ENCODE measurements at places on chromosomes 7 and 10.

GRCh38 chr7:2438186-2438585 lies 34.8 kb downstream of the CHST12 start:
- no peak for DNase-seq

DNA sequence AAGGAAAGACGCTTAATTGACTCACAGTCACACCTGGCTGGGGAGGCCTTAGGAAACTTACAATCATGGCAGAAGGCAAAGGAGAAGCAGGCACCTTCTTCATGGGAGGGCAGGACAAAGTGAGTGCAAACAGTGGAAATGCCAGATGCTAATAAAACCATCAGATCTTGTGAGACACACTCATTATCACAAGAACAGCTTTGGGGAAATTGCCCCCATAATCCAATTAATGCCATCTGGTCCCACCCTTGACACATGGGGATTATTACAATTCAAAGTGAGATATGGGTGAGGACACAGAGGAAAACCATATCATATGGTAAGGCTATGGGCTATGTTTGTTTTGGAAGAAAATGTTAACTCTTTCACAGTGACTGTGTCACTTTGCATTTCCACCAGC lies 1272.5 kb upstream of the CELF2 start:
- DNase-seq = no peak

DNA sequence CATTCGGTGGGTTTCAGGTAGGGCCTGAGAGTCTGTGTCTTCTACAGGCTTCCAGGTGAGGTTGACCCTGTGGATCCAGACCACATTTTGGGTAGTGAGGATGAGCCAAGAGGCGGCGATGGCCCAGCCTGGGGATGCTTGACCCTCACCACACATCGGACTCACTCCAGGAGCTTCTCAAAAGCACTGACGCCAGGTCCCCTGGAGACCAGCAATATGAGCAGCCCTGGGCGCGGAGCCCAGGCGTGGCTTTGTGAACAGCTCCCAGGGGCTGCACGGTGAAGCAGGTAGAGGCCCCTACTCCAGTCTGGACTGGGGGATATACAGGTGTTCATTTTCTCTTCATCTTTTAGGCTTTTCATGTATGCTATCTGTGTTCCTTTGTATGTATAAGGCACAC lies 139.7 kb upstream of the PCBD1 start:
- DNase-seq = no peak

- no peak for DNase-seq
These were observed 286.9 kb downstream of the KCNMA1 start for GRCh38 chr10:77350711-77351119.

DNA sequence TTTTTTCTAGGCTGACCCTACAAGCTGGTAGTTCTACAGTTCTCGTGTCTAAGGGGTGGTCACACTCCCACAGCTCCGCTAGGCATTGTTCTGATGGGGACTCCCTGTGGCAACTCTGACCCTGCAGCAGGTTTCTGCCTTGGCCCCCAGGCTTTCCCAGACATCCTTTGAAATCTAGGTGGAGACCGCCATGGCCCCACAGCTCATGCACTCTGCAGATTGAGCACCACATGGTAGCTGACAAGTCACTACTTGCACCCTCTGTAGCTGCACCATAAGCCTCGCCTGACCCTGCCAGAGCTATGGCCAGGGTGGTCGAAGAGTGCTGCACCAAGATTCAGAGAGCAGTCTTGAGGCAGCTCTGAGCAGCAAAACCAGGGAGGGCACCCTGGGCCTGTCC lies 275.6 kb downstream of the LHFPL3 start:
- no peak for DNase-seq

- no peak for DNase-seq
These were observed 1.4 kb upstream of the MUC17 start for GRCh38 chr7:101018271-101019167.

DNA sequence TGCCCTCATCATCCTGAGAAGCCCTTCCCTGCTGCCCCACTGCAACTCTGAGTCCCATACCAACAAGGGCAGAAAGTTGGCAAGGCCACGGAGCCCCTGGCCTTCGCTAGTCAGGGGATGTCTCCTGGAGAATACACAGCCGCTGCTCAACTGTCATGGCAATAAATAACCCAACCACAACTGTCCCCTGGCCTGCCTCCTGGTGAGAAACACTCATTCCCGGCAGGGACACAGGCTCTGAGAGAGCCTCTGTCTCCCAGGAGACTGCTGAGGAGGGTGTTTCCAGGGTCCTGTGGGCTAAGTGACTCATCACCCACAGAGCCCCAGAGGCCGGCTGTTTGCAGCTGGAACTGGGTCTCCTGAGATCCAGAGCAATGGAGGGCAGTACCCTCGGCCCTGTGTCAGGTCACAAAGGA lies 354.1 kb downstream of the TNS3 start:
- DNase-seq = no peak

DNA sequence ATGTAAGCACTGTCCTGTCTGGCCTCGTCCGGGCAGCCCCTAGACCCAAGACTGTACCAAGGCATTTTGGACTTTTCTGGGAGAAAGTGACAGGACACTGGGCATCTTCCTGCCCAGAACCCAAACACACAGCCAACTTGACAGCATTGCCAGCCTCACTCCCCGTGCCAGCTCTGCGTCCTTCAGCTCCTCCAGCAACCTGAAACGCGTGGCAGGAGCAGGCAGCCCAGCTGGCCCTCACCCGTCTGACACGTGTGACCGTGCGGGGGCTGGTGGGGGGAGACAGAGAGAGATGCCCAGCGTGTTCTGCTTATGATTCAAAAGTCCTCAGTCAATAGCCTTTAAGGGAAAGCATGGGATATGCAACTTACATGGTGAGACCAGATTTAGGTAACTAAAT lies 50.3 kb upstream of the SLC29A3 start:
- DNase-seq = no peak

DNA sequence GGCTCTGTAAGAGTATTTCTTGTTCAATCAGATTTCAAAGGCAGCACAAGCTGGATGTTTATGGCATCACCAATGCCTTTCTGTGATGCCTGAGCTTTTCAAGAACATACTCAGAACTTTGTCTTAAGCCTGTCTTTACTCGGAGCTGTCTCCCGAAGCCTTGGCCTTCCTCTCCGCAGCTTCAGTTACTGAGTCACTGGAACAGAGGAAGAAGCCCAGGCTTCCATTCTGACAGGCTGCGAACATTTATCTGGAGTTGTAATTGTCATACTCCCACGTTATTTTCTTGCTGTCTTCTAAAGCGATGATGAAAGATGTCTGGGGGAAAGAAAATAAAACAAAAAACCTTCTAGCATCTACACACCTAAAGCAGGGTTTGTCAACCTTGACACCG lies 43.9 kb downstream of the GRK5 start:
- no peak for DNase-seq

GRCh38 chr7:122438006-122438405 lies 133.5 kb upstream of the FEZF1 start:
- no peak for DNase-seq

- DNase-seq = no peak
These were observed 101.9 kb upstream of the LRRN3 start for GRCh38 chr7:110988890-110989501.

DNA sequence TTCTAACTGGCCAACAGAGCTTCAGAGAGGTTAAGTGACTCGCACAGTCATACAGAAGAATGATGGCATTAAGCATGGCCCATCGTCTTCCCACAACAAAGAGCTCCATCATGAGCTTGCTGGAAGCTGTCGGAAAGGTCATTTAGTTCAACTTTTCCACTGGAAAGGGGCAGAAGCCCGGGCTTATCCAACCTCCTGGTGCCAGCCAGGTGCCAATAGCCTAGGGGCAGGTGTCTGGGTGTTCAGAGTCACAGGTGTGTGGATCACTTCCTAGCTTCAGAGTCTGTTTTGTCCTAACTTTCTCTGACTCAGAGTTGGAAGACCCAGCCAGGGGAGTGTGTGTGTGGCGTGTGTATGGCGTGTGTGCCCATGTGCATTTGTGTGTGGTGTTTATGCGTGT lies 1.3 kb upstream of the TRPV6 start:
- DNase-seq = no peak
